NCI-H345 (cell line): ENCODE measurements at places on chromosomes 1 and 21.

DNA sequence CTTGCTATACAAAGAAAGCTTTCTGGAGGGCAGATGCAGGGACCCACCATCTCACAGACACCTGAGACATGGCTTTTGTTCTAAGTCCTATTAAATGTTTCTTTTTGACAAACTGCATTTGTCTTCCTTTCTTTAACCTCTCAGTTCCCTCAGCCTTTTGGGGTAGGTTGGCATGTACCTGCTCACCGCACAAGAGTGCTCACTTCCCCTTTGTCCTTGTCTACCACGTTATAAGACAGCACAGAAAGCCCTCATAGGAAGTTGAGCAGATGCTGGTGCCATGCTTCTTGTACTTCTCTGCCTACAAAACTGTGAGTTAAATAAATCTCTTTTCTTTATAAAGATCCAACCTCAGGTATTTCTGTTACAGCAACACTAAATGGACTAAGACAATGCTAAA lies 31.9 kb upstream of the RGS21 start:
- no peak for DNase-seq

DNA sequence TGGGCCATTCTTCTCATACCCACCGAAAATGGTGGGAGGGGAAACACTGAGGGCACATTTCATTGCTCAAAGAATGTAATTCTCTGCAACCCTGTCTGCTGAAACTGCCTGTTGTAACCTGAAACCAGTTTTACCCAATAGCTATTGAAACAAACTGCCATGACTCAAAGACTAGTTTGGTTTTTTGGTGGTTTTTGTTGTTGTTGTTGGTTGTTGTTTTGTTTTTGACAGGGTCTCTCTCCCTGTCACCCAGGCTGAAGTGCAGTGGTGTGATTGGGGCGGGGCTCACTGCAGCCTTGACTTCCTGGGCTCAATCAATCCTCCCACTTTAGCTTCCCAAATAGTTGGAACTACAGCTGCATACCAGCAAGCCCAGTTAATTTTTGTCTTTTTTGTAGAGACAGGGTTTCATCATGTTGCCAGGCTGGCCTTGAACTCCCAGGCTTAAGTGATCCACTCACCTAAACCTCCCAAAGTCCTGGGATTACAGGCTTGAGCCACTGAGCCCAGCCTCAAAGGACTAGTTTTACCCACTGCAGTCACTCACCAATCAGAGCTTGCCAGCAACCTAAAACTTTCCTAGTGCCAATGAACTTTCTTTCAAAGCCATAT lies 2.1 kb upstream of the IPP start:
- no peak for DNase-seq

DNA sequence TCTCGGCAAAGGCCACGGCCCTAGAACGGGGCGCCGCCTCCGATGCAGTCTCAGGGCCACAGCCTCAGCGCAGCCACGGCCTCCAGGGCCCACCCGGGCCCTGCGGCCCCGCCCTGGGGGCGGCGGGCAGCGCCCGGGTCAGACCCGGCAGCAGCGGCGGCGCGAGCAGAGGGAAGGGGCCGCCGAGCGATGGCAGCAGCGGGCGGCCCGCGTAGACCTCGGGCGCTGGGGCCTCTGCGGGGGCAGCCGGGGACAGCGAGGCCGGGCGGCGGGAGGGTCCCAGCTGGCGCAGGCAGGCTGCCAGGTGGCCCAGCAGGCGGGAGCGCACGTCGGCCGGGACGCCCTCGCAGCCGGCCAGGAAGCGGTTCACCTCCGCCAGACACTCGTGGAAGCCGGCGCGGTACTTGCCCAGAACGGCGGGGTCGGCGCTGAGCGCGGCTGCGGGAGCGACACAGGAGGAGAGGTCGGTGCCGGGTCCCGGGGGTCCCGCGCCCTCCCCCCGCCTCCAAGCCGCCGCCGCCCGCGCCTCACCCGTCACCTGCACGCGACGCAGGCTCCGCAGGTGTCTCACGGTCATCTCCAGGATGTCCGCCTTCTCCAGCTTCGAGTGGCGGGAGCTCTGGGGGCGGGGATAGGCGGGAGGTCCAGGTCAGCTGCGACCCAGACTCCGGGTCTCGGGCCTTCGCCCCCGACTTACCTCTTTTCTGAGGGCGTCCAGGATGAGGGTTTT lies 737 bp downstream of the HES4 start:
- no peak for DNase-seq

DNA sequence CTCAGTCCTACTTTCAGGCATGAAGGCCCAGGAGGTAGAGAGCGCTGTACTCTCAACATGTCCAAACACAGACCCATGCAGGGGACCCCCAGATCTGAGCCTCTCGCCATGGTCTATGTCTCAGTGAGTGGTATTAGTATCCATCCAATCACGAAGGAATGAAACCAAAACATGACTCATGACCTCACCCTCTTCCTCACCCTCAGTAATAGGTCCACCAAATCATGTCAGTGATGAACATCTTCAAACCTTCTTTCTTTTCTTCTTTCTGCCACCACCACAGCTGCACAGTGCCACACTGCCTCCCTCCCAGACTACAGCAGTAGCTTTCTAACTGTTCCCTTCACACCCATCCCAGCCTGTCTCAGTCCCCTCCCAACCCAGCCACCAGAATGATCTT lies 16.8 kb downstream of the C1orf116 start:
- DNase-seq = no peak

- DNase-seq = no peak
Observed at GRCh38 chr1:196650403-196650802, 1.4 kb upstream of the CFH start.

GRCh38 chr1:70387507-70387906 lies 23.6 kb upstream of the CTH start:
- no peak for DNase-seq

GRCh38 chr1:114559356-114559755 lies 22.1 kb downstream of the BCAS2 start:
- no peak for DNase-seq

DNA sequence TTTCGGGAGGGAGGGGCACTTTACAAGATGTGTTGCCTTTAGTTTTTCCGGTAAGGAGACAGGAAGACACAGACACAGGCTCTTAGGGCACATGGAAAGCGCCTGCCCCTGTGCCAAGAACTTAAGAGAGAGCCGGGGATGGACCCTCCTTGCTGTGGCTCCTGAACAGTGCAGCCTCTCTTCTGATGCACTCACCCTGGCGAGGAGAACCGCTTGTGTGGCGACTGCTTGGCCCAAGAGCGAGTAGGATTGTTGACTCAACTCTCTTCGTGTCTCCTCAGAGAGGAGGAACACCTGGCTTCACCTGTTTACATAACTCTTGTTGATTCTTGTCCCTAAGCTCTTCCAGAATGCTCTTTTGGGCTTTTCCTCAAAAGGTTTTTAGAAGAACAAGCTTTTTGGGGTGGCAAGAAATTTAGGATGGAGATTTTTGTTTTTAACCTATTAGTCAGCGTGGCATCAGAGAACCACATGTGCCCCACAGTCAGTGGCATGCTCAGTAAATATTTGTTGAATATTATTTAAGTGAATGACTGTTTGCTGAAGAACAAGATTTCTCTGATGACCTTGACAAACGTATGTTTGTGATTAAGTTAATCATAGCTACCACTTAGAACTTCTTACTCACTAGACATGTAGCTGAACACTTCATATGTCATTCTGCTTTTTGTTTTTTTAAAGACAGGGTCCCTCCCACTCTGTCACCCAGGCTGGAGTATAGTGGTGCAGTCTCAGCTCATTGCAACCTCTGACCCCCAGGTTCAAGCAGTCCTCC lies 60.6 kb downstream of the NFIA start:
- peak; percentile 52 for DNase-seq

DNA sequence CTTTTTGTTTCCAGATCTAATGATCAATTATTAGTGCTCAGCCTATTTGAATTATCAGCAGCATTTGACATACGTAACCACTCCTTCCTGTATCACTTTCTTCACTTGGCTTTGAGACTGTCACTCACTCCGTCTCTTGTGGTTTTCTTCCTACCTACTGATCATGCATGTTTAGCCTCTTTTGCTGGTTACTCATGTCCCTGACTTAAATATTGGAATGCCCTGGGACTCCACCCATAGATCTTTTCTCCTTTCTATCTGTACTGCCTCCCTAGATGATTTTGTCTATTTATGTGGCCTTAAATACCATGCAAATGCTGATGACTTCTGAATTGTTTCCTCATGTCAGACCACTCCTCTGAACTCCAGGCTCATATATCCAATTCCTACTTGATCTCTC lies 57.7 kb upstream of the PDE4B start:
- DNase-seq = no peak

GRCh38 chr1:42973286-42973685 lies 14.6 kb upstream of the SLC2A1 start:
- DNase-seq = no peak
